ENCODE measurements at places on chromosomes 6 and 20.

GRCh38 chr6:51349857-51350256 is 531.2 kb downstream of the TFAP2B start:
- DNase-seq = no peak

DNA sequence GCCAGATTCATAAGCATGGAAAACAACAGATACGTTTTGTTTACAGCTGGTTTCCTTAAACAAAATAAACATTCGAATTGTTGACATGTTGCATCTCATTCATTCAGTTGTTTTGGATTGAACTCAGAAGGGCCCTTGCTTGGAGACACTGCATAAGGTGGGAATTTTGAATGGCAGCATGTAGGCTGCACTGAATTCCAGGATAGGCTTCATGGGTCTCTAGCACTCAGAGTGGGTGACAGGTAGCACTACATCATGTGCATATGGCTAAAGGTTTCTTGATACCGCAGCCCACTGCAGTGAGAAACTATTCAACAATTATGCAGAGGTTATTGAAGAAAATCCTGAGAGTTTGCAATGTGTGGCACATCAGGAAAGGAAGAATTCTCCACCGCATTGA is 1.6 kb downstream of the BEND6 start:
- no peak for DNase-seq

DNA sequence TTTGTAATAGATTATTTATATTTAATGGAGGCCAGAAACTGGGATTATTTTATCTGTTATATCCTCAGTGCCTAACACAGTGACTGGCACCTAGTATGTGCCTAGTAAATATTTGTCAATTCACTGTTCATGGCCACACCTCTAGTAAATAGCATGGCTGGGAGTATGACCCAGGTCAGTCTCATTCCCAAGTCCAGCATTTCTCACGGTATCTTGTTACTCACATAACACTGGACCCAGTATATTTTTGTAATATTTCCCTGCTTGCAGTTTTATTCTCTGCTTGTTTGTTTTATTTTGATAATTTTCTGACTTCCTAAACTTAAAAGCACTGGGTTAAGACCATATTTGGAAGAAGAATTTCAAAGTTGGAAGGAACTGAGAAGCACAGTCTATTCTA is 47.7 kb downstream of the CTNNBL1 start:
- DNase-seq = no peak

DNA sequence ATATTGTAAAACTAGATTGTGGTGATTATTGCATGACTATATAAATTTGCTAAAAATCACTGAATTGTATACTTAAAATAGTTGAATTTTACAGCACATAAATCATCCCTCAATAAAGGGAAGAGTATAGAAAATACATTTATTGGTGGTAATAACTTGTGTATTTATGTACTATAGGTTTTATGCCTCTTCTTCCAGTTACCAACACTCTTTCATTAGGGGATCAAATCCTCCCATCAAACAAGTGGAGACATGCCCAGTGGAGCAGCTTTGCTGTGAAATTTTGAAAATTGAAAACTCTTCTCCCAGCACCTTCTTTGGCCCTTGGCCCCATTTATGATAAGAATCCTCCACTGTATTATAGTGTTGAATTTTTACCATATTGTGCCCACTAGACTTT is 10.1 kb upstream of the SSR1 start:
- DNase-seq = no peak

- no peak for DNase-seq
Observed at GRCh38 chr6:46904117-46904516, 17.6 kb downstream of the ADGRF5 start.

- DNase-seq = no peak
Observed at GRCh38 chr6:125277838-125278237, 23.9 kb downstream of the HDDC2 start.
